ENCODE measurements at places on chromosomes 13 and 19.

- no peak for DNase-seq
Measured at GRCh38 chr19:18804139-18804601, 13.1 kb upstream of the COMP start.

- no peak for DNase-seq
Measured at GRCh38 chr13:60152114-60152513, 11.6 kb downstream of the DIAPH3 start.

DNA sequence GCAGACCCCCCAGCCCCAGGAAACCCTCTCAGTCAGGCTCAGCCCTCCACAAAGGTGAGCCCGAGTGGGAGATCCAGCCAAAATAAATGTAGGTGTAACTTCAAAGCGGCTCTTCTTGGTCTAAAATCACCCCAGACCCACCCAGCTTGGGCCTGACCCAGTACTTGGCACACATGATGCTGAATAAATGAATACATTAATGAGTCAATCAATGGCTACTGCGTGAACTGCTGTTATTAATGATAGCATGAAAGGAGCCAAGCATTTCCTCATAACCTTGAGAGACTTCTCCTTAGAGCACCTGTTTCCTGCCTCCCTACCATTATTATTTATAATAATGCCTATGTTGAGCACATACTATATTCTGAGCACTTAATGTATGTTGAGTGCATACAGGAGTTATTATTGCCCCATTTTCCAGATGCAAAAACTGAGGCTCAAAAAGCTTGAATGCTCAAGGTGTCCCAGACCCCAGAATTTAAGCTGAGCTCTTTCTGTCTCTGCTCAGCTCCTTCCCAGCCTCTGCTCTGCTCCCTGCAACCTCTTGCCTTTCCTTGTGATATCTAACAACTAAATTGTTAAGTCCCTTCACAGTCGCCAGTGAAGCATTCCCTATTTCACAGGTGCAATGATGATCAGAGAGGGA is 4.3 kb downstream of the NOTCH3 start:
- DNase-seq: no peak

DNA sequence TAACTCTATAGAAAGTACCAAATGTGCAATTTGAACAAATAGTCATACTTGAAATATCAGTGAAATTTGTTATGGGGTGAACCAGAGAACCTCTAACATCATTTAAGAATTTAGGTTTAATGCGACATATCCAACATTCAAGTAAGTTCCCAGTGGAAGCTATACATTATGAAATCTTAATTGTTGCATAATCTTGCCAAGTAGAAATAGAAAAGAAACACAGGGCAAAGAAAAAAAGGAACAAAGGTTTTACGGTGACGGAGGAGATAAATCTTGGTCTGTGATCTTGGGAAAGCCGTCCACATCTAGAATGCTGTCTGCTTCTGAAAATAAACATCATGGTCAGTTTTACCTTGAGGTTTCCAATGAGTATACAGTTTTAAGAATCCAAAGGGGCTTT is 445.7 kb downstream of the RFC3 start:
- DNase-seq: no peak

- peak; percentile 84 for DNase-seq
Measured at GRCh38 chr19:46840498-46840942, 10.1 kb downstream of the AP2S1 start.

- DNase-seq: peak; percentile 70
Measured at GRCh38 chr19:7674010-7675005, 2.6 kb upstream of the MCEMP1 start.

DNA sequence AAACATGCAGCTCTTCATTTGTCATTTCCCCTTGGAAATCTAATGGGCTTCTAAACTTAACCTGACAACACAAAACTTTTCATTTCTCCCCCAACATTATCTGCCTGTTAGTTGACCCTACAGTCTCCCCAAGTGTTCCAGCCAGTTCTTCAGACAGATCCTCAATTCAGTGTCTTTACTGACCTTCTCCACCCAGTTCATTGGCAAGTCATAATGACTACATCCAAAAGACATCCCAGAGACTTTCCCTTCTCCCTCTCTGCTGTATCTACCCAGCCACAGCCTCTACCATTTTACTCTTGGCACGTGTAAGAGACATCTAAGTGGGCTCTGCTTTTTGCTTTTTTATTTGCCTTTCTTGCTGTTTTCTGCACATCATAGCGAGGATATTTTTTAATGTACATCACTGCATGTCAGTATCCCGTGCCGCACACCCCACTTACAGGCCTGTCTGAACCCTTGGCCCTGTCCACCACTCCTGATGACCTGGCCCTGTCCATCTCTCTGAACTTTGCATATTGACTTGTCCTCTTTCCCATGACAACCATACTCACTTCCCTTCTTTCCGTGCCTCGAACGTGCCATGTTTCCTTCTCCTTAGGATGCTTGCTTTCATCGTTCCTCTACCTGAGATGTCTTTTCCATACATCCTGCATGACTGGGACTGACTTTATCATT is 391.9 kb downstream of the IRS2 start:
- DNase-seq: no peak

DNA sequence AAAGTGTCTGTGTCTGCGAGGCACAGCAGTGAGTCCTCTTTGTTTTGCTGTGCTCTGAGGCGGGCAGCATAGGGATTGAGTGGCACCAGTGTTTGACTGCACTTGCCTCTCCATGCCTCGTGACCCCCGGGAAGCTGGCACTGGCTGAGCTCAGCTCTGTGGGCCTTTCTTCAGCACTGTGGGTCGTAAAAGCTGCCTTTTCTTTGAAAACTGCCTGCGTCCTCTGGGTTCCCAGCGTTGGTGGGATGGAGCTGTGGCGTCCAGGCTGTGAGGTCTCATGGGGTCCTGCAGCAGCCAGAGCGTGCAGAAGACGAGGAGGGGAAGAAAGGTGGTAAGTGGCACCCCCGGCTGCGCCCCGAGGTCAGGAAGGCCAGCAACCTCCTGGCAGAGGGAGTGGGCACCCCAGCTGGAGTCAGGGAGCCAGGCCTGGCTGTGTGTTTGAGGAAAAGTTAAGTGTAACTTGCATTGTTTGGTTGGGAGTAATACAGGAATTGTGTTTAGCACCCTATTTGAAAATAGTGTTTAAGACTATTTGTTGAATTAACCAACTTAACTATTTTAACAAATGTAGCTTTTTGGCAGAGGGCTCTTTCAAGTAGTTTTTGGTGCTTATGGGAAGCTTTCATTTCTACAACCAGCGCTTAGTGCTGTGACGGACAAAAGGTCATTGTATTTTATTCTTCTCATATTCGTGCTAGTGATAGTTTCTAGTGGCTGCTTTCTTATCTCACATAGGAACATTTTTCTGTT is 79.3 kb upstream of the TEX29 start:
- no peak for DNase-seq

DNA sequence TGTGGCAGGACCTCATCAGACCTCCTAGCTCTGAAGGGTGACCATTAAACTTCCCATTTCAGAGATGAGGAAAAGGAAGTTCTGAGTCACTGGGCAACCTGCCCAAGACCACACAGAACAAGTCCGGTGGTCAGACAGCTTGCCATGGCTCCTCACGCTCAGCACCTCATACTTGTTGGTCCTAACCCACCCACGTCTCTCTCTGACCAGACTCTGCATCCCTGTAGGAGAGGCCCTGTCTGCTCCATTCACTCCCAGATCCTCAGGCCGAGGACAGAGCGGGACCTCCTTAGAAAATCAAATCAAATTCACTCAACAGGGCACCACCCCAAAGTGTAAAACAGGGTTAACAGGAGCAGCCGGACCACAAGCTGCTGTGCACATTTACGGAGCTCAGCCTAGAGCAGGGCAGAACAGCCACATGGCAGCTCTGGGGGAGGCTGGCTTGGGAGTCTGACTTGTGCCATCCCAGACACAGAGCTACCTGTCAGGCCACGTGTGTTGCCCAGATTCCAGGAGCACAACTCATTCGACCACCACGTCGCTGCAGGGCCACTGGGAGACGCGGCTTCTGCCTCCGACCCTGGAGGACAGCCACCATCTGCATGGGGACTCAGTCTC is 1.7 kb downstream of the MIER2 start:
- no peak for DNase-seq

GRCh38 chr13:50389726-50390125 is 374.5 kb downstream of the KCNRG start:
- no peak for DNase-seq

GRCh38 chr19:46453661-46454060 is 17.7 kb downstream of the PNMA8A start:
- peak; percentile 8 for DNase-seq

- DNase-seq: peak; percentile 77
Measured at GRCh38 chr19:2495130-2495641, 19.3 kb downstream of the GADD45B start.

DNA sequence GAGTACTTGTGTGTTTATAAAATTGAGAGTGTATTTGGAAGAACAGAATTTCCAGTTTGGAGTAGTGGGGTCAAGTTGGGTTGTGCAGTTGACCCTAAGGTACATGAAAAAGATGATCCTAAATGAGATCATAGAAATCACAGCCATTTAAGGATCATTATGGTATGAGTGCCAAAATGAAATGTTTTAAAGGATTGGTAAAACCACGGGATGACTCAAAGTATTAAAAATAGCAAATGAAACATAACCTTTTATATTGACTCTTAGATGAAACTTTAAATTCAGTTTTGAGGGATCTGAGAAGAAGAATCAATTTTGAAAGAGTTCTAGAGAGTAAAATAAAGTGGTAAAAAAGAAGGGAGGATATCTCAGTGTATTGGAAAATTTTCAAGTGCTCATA is 773.8 kb downstream of the GPC5 start:
- no peak for DNase-seq

DNA sequence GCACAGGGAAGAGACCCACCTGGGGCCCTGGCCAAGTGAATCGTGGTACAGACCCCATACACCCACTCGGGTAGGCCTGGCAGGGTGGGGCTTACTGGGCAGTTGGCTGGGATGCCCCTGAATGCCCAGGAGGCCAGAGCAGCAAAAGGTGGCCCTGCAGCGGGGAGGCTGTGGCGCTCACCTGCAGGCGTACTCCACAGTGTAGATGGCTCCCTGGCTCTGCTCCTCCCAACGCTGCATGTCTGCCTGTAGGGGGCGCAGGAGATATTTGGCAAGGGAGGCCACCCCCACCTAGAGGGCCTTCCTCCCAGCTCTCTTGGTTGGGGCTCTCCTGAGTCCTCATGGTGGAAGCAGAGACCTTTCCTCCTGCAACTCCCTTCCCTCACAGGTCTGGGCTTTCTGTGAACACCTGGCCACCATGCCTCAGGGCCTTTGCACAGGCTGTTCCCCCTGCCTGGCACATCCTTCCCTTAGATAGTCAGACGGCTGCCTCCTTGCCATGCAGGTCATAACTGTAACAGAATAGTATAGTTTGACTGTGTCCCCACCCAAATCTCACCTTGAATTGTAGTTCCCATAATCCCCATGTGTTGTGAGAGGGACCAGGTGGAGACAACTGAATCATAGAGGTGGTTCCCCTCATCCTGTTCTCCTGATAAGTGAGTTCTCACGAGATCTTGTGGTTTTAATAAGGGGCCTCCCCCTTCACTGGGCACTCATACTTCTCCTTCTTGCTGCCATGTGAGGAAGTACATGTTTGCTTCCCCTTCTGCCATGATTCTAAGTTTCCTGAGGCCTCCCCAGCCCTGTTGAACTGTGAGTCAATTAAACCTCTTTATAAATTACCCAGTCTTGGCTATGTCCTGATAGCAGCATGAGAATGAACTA is 5.9 kb downstream of the BORCS8 start:
- peak; percentile 88 for DNase-seq

DNA sequence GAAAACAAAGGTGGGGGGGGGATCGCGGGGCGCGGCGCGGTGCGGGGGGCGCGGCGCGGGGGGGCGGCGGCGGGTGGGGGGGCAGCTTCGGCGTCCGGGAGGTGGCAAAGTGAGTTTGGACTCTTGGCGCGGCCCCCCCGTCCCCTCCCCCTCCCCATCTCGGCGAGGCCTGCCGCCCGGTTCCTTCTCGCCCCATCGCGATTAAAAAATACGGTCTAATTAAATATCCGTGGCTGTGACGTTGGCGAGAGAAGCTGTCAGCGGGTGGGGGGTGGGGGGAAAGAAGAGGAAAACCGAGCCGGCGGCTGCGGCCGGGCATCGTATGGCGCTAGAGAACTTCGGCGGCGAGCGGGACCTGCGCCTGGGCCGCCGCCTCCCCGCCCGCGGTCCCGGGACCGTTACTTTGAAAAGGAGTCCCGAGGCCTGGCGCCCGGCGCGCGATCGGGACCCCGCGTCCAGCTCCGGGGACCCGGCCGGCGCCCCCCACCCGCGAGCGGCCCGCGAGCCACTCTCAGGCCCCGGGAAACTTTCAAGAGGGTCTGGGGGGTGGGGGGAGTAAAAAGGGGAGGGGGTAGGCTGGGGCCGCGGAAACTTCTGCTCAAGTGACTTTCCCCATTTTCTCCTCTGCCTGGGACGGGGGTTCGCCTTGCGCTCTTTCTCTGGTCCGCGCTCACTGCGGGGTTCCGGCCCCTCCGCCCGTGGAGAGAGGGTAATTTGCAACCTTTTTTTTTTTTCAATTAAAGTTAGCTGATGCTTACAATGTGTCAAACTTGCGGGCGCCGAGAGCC is 146.3 kb upstream of the ZNF536 start:
- no peak for DNase-seq

GRCh38 chr13:38366954-38367645 is 17.4 kb downstream of the UFM1 start:
- no peak for DNase-seq

- no peak for DNase-seq
Measured at GRCh38 chr19:6694147-6694815, 24.3 kb upstream of the TNFSF14 start.
